ENCODE measurements at places on chromosomes 2 and 18.
A peak's percentile ranks its signal among the peaks of the same experiment; 100 is the strongest.

DNA sequence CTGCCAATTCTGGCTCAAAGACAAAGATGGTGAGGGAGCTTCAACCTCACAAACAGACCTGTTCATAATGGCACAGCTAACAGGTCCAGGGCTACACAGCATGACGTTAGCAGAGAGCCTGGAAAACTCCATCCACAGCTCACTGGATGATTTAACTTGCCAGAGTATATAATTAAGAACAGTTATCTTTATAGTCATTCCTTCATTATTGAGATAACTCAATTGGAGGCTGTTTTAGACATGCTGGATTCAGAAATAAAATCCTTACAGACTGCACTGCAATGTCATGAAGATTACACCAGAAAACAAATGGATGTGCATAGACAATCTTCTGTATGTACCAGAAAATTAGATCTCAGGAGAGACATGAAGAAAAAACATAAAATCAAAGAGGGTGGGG lies 55.1 kb upstream of the LYPD1 start:
- DNase-seq = no peak

- no peak for DNase-seq
Measured at GRCh38 chr2:174681099-174682006, 82.9 kb downstream of the CHRNA1 start.

GRCh38 chr18:77777163-77777562 lies 527.5 kb downstream of the GALR1 start:
- DNase-seq = no peak

GRCh38 chr2:201420442-201421113 lies 30.7 kb downstream of the TRAK2 start:
- DNase-seq = no peak

DNA sequence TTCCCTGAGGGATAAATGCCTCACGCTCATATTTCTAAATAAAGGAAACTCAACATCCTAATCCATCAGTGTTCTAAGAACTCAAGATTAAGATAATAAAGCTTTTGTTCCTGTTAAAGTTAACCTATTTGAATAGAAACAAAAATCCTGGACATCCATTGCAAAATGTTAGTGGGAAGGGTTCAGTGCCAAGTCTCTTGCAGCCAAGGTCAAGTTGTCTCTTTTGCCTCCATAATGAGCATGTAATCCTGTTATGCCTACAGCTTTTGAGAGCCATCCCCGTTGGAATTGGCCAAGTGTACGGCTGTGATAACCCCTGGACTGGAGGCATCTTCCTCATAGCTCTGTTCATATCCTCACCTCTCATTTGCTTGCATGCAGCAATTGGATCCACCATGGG lies 51.3 kb upstream of the SLC14A1 start:
- DNase-seq = no peak

DNA sequence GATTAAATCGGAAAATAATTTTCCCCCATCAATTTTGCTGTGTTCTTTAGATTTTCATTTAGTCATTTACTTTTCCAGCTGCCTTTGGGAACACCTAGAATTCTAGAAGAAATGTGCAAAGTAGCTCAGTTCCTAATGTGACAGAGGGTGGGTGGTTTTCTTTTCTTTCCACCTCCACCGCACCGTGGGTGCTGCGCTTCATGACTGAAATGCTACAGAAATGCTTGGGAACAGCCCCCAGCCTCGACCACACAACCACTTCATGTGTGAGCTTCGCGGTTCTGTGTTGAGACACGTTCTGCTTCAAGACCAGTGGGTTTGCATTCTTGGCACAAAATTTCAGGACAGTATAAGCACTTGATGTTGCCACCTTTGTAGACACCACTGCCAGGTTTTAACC lies 30.9 kb downstream of the E2F6 start:
- DNase-seq = no peak

DNA sequence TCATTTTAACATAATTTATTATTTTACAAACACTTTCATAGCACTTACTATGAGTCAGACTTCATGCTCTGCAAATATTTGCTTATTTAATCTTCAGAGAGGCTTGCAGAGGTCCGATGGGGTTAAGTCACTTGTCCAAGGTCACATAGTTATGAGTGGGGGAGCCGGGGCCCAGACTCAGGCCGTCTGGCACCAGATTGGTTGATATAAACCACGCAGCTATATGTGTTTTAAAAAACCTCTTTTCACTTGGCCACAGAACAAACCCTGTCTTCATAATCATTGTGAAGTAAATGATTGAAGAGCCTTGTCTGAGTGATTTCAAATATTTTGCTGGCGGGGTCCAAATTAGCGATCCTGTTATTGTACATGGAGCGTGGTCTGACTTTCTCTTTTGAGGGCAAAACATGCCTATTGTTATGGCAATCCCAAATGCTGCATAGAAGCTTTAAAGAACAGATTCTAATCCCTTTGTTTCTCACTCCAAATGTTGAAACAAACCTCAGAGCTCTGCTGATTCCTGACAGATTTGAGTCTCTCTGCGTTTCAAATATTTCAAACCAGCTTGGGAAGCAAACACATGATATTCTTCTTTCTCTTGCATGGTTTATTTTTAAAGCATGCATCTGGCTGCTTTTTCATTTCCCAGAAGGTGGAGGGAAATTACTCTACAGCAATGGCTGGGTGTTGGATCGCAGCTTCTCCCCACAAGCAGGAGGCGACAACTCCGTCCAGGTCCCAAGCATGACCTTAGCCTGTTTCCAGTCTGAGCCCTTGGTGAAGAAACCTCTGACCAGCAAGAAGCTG lies 142.4 kb downstream of the DDX1 start:
- no peak for DNase-seq

- DNase-seq = no peak
Measured at GRCh38 chr2:127105656-127106456, 1.1 kb downstream of the BIN1 start.

DNA sequence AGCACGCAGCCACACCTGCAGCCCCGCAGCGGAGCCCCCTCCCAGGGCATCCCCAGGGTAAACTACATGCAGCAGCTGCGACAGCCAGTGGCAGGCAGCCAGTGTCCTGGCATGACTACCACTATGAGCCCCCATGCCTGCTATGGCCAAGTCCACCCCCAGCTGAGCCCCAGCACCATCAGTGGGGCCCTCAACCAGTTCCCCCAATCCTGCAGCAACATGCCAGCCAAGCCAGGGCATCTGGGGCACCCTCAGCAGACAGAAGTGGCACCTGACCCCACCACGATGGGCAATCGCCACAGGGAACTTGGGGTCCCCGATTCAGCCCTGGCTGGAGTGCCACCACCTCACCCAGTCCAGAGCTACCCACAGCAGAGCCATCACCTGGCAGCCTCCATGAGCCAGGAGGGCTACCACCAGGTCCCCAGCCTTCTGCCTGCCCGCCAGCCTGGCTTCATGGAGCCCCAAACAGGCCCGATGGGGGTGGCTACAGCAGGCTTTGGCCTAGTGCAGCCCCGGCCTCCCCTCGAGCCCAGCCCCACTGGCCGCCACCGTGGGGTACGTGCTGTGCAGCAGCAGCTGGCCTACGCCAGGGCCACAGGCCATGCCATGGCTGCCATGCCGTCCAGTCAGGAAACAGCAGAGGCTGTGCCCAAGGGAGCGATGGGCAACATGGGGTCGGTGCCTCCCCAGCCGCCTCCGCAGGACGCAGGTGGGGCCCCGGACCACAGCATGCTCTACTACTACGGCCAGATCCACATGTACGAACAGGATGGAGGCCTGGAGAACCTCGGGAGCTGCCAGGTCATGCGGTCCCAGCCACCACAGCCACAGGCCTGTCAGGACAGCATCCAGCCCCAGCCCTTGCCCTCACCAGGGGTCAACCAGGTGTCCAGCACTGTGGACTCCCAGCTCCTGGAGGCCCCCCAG lies 254.1 kb downstream of the GLI2 start:
- no peak for DNase-seq

DNA sequence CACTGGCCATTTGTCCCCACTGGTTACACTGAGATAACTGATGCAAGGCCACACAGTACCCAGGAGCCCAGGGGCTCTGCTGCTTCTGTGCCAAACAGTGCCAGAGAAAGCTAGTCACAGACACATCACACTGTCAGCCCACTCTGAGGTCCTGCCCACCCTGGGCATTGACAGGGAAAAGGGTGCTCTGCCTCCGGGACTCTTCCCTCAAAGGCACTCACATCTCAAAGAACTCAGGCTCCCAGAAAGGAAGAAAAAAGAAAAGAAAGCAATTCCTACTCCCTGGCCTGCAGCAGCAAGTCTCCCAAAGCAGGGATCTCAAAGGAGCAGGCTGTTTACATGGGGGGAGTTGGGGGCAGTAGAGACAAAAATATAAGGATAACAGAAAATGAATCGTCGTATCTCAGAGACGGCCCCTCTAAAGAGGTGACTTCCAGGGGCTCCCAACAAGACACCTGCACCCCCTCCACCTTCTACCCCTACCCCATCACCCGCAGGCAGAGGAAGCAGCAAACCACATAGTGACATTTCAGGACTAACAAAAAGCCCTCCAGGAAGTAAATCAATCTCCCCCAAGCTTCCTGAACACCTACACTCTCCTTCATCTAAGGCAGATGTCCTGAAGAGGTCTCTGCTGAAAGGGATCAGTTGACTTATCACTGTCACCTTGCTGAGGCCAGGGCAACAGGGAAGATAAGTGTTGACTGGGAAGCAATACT lies 247.6 kb downstream of the TNS1 start:
- no peak for DNase-seq

- peak; percentile 20 for DNase-seq
Measured at GRCh38 chr2:84458551-84459017, 496 bp downstream of the SUCLG1 start.

- no peak for DNase-seq
Measured at GRCh38 chr2:175371378-175371777, 189.9 kb upstream of the ATP5MC3 start.

GRCh38 chr18:72910045-72910444 lies 42.3 kb upstream of the NETO1 start:
- no peak for DNase-seq

- DNase-seq = no peak
Measured at GRCh38 chr2:235612181-235612950, 118.5 kb downstream of the AGAP1 start.

GRCh38 chr2:58852905-58853304 lies 611.8 kb upstream of the FANCL start:
- no peak for DNase-seq

DNA sequence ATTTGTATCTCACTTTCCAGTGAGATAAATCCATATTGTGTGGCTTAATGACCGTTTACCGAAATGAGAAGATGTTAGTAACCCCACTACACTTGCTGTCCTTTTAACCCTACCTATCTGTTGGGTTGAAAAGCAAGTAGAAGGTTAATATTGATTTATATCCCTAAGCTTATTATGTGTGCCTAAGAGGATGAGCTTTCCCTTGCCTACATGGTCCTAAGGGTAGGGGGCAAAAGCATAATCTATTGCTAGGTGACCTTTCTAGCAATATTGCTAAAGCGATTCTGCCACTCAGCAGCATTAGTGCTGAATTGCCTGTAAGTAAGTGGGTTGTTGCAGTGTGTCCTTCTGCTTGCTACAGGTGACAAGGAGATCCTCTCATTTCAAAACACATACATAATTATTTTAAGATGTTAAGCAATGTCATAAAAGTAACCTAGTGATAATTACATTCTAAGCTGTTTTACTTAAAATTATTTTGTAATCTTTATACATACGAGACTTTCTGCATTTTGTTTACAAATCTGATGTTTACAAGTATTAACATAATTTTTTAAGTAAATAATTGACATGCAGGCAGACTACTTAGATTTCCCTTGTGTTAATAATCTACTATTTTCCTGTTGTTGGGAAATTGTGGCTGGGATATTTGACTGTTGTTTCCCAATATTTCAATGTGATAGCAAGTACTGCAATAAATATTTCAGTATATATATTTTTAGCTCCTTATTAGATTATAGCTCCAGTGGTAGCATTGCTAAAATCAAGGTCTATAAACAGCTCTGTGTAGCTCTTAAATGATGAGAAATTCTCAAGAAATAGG lies 49.1 kb upstream of the CABYR start:
- no peak for DNase-seq

DNA sequence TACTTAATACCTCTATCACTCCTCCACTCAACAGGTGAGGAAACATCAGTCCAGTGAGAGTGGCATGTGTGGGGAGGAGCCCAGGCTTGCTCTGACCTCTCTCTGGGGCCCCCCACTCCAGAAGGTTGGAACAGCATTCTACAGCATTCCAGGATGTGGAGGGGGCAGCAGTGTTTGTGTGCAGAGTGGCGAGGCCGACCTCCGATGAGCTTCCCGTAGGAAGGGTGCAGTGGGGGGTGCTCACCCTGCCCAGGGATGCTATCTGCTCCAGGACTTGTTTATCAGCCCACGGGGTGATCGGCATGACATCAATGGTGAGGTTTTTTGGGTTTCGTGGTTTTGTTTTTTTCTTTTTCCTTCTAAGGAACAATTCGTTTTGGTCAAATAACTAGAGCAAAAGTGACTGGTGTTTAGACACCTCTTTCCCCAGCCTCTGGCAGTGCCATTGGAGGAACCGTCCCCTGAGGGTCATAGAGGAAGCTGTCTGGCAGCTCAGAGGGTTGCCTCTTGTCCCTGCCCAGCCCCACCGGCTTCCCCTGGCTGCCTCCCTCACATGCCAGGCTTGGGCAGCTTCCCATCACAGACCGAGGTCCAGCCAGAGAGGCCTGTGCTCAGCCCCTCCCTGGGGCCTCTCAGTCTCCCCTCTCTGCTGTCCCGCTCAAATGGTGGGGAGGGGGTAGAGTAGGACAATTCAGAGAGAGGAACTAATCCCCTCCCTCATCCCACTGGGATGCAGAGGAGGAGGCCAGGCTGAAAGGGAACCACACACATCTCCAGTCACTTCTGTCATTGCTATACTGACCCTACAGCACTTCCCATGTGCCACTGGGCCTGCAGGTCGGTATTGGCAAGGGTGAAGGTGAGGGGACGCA lies 96.5 kb downstream of the ZFP36L2 start:
- DNase-seq = no peak

DNA sequence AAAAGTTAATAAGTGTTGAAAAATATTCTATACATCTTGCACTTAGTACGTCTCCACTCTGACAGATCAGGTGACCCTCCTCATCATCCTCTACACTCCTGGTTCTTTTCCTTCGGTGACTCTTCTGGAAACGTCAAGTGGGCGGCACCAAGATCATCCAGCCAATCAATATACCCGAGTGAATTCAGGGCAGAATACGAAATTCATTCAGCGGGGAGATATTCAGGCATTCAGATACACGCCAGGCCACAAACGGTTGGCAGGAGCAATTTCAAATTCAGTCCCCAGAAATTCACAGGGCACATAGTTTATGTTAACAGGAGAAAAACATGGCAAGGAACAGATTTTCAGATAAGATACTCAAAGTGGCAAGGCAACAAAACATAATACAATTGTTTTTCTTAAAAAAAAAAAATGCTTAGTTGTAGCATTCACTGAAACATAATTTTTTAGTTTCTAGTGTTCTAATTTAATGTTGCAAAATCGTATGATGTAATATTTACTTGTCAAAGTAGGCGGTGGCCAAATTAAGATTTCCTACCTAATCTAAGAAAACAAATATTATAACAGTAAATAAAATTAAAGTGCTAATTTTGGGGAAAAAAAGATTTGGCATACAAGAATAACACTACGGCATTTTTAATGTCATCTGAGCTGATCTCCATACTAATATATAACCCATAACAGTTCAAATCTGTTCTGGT lies 4.2 kb downstream of the CLK1 start:
- DNase-seq = no peak

DNA sequence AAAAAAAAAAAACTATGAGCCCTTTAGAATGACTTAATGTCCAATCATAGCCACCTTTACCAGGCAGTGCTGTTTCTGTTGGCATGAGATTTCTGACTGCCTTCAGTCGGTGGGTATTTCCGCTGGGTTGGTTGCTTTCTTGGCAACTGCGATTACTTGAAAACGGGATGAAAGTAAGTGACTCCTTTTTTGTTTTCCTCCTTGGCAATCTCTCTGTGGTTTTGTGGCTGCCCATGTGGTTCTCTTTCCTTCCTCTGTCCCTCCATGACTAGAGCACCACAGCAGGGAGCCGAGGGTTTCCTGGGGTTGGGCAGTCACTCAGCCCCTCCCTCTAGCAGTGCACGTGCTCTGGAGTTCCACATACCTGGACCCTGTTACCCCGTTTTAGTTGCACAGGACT lies 112.1 kb downstream of the KLHL29 start:
- peak; percentile 26 for DNase-seq
